ENCODE measurements at places on chromosomes 6 and 20. TPM values are rescaled to one million over a fixed set of nuclear protein-coding genes. Genes with fewer than 3 reads are reported as not detected.
A peak's percentile ranks its signal among the peaks of the same experiment; 100 is the strongest.

DNA sequence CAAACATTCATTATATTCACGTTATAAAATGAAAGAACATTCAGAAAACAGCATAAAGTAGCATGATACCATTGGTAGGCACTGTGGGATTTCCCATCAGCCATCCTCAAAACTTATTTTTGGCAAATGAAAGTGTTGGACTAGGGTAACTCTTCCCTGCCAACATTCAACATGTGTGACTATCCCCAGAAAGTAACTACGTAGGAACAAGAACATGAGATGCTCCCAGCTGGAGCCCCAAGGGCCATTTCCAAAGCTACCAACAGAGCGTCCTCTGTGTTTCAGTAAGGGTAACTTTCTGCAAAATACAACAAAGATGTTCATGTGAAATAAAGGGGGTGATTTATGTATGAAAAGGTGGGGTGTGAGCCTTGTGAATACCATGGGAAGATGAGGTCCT lies 28.4 kb upstream of the PTPN1 start:
- DNase-seq, result no peak

DNA sequence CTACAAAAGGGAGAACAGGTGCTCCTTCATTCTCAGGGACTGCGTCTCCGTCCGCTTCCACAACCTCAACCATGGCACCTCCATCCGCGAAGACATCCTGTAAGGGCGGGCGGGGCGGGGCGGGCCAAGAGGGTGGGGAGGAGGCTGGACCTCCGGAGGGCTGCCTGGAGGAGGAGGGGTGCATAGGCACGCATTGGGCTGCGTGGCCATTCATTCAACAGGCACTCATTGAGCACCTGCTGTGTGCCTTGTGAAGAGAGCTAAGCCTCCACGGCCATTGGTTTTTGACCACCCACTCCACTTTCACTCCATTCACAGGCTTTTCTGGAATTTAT lies 435 bp downstream of the ZSWIM3 start:
- DNase-seq, result no peak

- peak; percentile 21 for DNase-seq
Observed at GRCh38 chr20:62887152-62887859, 25.7 kb upstream of the TCFL5 start.

- no peak for DNase-seq
Observed at GRCh38 chr6:3233321-3233720, 5.9 kb upstream of the TUBB2B start.

DNA sequence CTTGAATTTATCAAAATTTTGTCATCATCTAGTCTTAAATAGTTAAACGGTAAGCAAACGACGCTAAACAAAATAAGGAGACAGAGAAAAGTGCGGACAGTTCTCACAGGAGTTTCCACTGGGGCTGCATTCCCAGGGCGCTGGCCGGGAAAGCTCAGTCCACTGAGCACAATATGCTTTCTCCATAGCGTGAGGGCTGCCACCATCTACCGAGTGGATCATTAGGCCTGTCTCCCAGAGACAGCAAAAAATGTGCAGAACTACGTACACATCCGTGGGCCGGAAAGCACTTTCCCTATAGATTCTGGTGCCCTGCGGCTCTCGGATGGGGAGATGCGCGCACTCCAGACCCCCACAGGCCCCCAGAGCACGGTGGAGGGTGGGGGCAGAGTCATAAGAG lies 84.9 kb downstream of the THBS2 start:
- no peak for DNase-seq

DNA sequence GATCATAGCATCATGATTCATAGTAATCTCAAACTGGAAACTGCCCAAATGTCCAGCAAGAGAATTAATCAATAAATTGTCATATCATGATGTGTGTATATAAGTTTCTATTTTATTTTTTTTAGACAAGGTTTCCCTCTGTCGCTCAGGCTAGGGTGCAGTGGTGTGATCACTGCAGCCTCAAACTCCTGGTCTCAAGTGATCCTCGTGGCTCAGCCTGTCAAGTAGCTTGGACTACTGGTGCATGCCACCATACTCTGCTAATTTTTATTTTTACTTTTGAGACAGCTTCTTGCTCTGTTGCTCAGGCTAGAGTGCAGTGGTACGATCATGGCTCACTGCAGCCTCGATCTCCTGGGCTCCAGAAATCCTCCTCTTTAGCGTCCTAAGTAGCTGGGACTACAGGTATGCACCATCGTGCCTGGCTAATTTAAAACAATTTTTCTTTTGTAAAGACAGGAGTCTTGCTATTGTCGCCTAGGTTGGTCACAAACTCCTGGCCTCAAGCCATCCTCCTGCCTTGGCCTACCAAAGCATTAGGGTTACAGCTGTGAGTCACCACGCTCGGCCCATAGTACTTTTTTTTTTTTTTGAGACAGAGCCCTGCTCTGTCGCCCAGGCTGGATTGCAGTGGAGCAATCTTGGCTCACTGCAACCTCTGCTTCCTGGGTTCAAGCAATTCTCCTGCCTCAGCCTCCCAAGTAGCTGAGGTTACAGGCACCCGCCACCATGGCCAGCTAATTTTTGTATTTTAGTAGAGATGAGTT lies 8.7 kb upstream of the ATRN start:
- DNase-seq, result no peak

DNA sequence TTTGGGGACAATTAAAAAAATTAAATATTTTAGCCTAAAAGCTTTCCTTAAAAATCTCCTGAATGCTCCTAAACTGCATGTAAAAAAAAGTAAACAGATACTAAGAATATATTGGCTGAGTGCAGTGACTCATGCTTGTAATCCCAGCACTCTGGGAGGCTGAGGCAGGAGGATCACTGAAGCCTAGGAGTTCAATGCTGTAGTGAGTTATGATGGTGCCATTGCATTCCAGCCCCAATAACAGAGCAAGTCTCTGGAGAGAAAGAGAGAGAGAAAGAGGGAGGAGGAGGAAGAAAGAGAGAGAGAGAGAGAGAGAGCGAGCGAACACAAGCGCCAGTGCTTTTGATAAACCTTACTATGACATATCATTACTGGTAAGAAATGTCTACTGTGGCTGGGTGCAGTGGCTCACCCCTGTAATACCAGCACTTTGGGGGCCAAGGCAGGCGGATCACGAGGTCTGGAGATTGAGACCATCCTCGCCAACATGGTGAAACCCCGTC lies 58.8 kb downstream of the FKBP5 start:
- DNase-seq, result no peak

DNA sequence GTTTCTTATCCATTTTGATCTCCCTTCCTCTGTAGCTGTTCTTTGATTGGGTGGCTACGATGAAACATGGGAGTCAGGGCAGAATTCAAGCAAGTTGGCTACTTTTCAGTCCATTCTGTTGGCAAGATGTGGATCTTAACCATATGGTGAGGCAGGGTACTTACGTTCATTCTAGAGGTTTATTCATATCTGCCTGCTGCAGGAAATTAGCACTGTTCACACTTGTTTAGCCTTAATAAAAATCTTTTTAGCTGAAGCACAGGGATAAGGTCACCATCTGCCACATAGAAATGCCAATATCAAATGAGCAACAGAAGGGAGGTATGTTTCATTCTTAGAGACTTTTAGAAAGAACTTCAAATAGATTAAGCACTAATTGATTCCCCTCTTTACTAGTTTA lies 83.9 kb downstream of the GRIK2 start:
- DNase-seq, result no peak

GRCh38 chr6:83314693-83315092 lies 116.2 kb downstream of the ME1 start:
- DNase-seq, result no peak

PTPRT gene
- total RNA-seq, result not detected

BACH2 gene
- total RNA-seq, result 39.9 TPM

PEX3 gene
- total RNA-seq, result 18.0 TPM

MYL9 gene
- not detected for total RNA-seq

PSMF1 gene
- 189 TPM for total RNA-seq

All from CD8-positive, alpha-beta memory T cell (primary cell).